ENCODE measurements at places on chromosomes 1 and 21. TPM values are rescaled to one million over a fixed set of nuclear protein-coding genes. Genes with fewer than 3 reads are reported as not detected.

Gene IGSF9
- 4.8 TPM for total RNA-seq

GRCh38 chr1:248627971-248628844, 6.7 kb downstream of the OR2T11 start:
- H3K27ac ChIP-seq = no peak overlapping the region
- H3K36me3 ChIP-seq = no peaks in the 10 kb centered on the region
- no peak overlapping the region for H3K4me3 ChIP-seq
- DNase-seq = no peak
- H3K27me3 ChIP-seq = no peaks in the 10 kb centered on the region

GRCh38 chr1:206905295-206906164, 8.3 kb downstream of the IL24 start:
- no peak overlapping the region for H3K27ac ChIP-seq
- no peak overlapping the region for H3K4me3 ChIP-seq
- H3K27me3 ChIP-seq = no peaks in the 10 kb centered on the region
- DNase-seq = no peak
- no peaks in the 10 kb centered on the region for H3K4me1 ChIP-seq

DNA sequence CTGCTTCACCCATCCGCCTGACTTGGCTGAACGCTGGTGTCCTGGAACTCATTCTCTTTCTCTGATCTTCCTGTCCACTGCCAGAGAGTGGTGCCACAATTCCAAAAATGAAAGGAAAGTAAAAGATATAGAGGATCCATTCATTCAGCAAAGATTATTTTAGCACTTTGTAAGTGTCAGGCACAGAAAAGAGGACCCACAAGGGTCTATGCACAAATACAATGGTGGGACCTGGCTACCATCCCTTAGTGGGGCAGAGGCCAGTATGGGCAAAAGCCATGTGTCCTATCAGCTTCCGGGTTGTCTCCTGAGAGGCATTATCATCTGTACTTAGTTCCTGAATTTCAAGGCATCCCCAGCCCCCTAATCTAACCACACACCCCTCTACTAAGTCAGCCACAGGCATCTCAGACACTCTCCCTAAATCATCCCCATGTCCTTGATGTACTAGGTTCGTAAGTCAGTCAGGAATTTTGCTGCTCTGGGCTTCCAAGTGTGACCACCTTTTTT, 19.0 kb downstream of the SSR2 start:
- peak overlapping the region; percentile 8 for H3K27ac ChIP-seq
- no peaks in the 10 kb centered on the region for H3K36me3 ChIP-seq
- H3K27me3 ChIP-seq = no peaks in the 10 kb centered on the region
- H3K4me1 ChIP-seq = peaks cover 25% of the 10 kb centered on the region
- DNase-seq = no peak

Gene TSNAX
- 31.8 TPM for total RNA-seq

DNA sequence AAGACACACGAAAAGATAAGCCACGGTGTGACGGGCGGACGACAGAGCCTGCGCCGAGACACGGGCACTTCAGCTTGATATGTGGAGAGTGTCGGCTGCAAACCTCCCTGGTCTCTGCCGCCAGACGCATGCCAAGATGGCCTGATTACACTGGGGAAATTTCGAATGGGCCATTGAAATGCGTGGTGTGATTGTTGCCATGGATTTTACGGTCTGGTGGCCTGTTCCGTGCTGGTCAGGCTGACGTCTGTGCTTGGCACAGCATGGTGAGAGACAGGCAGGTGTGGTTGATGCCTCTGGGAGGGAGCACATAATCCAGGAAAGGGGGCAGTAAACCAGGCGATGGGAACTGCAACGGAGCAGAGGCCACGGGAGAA, 105.6 kb upstream of the TMPRSS2 start:
- no peaks in the 10 kb centered on the region for H3K36me3 ChIP-seq
- peaks cover 12% of the 10 kb centered on the region for H3K4me1 ChIP-seq
- H3K4me3 ChIP-seq = no peak overlapping the region
- no peak for DNase-seq
- H3K27ac ChIP-seq = no peak overlapping the region

DNA sequence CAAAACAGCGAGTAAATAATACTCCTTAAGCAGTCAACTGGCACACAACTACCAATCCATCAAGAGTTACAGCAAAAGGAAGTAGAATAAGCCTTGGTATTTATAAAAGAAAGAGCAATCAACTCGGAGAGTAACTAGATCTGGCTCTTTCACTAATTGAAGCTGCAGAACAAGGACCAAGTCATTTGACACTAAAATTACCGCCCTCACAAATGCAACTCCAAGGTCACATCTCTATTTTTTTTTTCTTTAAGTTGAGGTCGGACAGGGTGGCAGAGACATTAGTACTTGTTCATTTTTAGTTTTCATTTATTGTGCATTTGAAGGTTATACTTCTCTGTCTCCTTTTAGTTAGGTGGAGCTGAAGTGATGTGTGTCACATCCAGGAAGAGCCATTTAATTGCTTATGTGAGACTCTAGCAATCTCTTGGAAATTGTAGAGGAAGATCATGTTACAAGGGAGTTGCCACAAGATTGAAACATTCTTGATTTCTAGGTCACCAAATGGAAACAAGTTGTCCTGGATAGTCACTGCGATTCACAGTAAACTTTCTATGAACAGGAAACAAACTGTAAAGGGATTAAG, 138.1 kb upstream of the ADAMTS5 start:
- DNase-seq = no peak
- H3K27me3 ChIP-seq = no peaks in the 10 kb centered on the region
- H3K4me1 ChIP-seq = peaks cover 15% of the 10 kb centered on the region
- H3K36me3 ChIP-seq = no peaks in the 10 kb centered on the region
- no peak overlapping the region for H3K4me3 ChIP-seq

GRCh38 chr21:44907966-44908895, 12.5 kb downstream of the ITGB2 start:
- H3K4me1 ChIP-seq = peaks cover 11% of the 10 kb centered on the region
- no peak overlapping the region for H3K4me3 ChIP-seq
- DNase-seq = no peak
- no peaks in the 10 kb centered on the region for H3K36me3 ChIP-seq

DNA sequence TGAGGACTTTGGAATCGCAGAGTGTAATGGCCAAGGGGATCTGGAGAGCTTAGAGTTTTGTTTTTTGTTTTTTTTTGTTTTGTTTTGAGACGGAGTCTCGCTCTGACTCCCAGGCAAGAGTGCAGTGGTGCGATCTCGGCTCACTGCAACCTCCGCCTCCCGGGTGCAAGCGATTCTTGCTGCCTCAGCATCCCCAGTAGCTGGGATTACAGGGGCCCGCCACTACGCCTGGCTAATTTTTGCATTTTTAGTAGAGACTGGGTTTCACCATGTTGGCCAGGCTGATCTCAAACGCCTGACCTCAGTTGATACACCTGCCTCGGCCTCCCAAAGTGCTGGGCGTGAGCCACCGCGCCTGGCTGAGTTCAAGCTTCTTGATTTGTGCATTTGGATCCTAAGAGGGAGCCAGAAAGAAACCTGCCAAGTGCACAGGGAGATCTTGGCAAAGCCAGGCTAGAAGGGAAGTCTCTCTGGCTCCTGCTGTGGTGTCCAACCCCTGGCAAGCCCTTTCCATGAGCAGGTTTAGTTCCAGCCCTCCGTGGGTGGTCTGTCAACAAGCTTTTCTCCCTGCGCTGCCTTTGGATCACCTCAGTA, 852 bp downstream of the FAAH start:
- H3K36me3 ChIP-seq = no peaks in the 10 kb centered on the region
- peak; percentile 62 for DNase-seq
- no peak overlapping the region for H3K27ac ChIP-seq
- H3K4me1 ChIP-seq = peaks cover 10% of the 10 kb centered on the region
- peak overlapping the region; percentile 60 for H3K4me3 ChIP-seq
- H3K27me3 ChIP-seq = no peaks in the 10 kb centered on the region

Gene DLGAP3
- total RNA-seq = 22.5 TPM

DNA sequence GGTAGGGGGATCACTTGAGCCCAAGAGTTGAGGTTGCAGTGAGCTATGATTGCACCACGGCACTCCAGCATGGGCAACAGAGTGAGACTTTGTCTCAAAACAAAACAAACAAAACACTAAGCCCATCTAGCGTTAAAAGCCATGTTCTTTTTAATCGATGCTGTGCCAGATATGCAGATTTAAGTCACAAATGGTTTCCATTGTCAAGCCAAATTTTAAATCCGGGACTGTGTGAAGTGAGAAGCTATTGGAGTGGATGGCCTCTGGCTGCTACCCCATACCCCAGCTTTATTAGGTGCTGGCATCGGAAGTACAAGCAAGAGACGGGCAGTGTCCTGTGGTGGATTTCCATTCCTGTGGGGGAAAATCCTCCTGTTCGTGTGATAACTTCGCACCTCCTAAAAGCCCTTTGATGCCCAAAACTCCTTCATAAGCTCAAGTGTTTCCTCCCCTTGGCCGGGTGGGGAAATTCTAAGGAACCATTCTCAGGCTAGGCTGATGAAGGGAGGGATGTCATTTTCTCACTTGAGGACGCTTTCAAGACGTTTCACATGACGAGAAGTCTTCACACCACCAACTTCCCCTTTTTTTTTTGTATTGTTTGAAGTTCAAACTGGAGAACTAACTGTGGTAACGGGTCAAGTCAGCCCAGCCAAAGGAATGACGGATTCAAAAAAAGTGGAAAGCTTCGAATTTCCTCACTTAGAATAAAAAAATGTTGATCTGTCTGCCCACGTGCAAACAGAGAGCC, 140.8 kb downstream of the KAZN start:
- no peak for DNase-seq
- no peak overlapping the region for H3K27ac ChIP-seq
- no peak overlapping the region for H3K4me3 ChIP-seq

DNA sequence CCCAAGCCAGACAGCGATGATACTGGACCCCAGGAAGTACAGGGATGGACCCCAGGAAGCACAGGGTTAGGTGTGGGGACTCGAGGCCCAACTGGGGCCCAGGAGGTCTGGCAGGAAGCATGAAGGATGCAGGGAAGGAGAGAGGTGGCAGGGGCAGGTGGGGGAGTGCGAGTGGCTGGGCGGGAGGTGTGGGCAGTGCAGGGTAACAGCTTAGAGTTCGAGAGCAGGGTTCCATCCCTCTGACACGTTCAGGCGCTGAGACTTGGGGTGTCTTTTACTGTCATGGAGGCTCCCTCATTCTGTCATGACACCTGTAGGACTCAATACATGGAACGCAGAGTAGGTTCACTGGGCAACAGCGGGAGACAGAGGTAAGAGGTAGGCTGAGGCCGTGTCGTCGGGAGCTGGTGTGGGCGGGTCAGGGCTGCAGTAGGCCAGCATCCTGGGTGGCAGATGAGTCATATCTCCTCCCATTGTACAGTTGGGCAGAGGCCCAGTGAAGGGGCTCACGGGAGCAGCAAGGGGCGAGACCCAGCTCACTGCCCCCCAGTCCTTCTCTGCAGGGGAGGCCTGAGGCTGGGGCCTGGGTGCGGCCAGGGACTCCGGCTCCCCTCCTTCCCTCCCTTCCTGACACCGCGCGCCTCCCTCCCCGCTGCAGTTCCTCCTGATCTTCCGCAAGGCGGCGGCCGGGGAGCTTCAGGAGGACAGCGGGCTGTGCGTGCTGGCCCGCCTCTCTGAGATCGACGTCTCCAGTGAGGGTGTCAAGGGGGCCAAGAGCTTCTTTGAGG, 11.6 kb upstream of the CTRC start:
- H3K27me3 ChIP-seq = no peaks in the 10 kb centered on the region
- peaks cover 42% of the 10 kb centered on the region for H3K4me1 ChIP-seq
- peak overlapping the region; percentile 41 for H3K27ac ChIP-seq
- H3K36me3 ChIP-seq = no peaks in the 10 kb centered on the region
- DNase-seq = peak; percentile 83

Gene SPATA45
- 14.3 TPM for total RNA-seq

Gene CYP4Z1
- 2.4 TPM for total RNA-seq

Gene PPFIA4
- total RNA-seq = 33.1 TPM

GRCh38 chr21:32278103-32278502, 746 bp downstream of the MIS18A start:
- peaks cover 11% of the 10 kb centered on the region for H3K4me1 ChIP-seq
- H3K4me3 ChIP-seq = peak overlapping the region; percentile 74
- H3K27me3 ChIP-seq = no peaks in the 10 kb centered on the region

DNA sequence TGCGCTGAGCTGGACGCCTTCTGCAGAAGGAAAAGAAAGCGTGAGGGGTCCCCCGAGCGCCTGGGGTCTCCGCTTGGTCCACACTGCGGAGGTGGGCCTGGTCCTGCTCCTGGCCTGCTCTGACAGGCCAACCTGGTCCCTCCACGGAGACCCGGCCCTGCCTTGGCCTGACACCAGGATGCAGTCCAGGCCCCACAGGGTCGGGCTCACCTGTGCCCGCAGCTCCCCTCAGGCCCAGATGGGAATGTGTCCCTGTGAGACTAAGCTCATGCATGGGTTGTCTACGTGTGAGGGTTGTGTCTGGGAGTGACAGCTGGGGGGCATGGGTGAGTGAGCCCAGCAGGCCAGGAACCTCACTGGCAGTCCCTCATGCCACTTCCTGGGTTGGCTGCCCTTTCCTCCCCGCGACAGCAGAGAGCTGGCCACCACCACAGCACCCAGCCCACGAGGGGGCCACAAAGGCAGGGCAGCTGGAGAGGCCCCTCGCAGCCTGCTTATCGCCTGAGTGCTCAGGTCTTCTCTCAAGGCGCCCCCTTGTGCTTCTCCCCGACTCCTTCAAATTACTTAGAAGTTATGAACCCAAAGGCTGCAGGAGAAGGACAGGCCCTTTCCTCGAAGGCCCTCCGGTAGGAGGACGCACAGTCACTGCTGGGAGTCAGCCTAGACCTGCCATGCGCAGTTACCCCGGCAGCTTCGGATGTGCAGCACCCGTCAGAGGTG, 41.1 kb downstream of the SLC45A1 start:
- H3K36me3 ChIP-seq = no peaks in the 10 kb centered on the region
- no peaks in the 10 kb centered on the region for H3K27me3 ChIP-seq
- peak overlapping the region; percentile 31 for H3K27ac ChIP-seq
- DNase-seq = no peak

Gene FAM72C
- total RNA-seq = 3.8 TPM

DNA sequence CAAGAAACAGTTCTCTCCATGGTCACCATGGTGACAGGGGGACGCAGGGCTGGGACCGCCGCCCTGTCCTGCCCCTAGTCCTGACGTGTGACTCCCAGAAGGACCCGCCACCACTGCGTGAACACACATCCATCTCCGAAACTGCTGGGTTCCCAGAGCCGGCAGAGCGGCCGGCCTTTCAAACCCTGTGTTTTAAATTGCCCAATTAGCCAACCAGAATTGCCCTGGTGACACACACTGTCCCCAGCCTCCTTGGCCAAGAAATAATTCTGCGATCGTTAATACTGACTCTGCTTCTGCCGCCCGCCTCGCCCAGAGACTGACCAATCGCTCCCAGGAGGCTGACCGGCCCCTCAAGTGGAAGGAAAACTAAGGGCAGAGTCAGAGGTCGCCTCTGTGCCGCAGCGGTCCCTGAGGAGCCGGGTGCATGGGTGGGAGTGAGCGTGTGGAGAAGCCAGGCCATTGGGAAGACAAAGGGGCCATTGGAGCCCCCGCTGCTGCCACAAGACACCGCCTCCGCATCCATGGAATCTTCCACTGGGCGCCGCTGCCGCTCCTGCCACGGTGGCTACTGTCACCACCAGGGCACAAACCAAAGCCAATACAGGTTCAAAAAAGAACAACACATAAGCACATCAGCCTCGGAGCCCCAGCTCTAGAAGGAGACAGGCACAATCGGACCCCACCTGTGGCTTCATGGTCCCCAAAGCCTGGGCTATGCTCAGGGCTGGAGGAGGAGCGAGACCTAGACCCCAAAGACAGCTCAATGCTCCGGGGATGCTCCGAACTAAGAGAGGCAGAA, 273.2 kb downstream of the NPHP4 start:
- no peak for DNase-seq
- H3K27me3 ChIP-seq = no peaks in the 10 kb centered on the region
- no peaks in the 10 kb centered on the region for H3K36me3 ChIP-seq
- no peak overlapping the region for H3K27ac ChIP-seq

Measured in testis (tissue), 5 donors.